ENCODE measurements at places on chromosomes 1 and 21. TPM values are rescaled to one million over a fixed set of nuclear protein-coding genes. Genes with fewer than 3 reads are reported as not detected.

- no peak for DNase-seq
These were observed 1.2 kb downstream of the OR2T1 start for GRCh38 chr1:248404024-248404423.

DNA sequence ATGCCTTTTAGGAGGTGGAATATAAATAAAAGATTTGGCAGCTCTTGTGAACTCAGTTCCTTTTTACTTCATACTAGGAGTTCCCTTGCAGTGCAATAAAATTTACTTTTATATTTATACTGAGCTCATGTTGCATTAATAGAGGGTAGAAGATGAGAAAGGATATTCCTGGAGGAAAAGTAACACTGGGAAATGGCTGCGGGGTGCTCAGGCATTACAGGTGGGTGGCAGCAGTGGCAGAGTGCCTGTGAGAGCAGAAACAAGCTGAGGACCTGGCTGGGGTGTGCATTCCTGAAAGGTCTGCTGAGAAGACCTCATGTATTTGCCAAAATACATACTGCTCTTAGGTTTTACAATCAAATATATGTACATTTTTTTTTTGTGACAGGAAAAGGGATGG, 126.9 kb downstream of the COQ8A start:
- no peak for DNase-seq

DNA sequence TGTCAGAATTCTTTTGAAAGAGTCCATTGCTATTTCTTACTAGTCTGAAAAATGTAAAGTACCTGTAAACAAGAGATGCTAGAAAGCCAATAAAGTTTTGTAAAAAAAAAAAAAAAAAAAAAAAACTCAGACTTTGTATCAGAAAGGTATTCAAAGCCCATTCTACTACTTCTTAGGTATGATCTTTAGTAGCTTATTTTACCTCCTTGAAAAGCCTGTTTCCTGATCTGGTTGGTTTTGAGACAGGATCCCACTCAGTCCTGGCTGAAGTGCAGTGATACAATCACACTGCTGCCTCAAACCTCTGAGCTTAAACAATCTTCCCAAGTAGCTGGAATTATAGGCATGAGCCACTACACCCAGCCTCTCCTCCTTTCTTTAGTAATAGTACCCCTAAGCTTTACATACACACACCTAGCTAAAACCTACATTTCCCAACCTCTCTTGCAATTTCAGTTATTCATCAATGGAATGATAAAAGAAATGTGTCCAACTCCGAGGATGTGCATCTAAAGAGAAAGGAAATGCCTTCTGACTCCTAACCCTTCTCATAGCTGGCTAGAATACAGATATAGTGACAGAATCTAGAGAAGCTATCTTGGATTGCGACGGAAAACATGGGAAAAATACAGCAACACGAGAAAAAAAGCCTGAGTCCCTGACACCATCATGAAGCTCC, 30.6 kb downstream of the EPS15 start:
- DNase-seq = no peak

DNA sequence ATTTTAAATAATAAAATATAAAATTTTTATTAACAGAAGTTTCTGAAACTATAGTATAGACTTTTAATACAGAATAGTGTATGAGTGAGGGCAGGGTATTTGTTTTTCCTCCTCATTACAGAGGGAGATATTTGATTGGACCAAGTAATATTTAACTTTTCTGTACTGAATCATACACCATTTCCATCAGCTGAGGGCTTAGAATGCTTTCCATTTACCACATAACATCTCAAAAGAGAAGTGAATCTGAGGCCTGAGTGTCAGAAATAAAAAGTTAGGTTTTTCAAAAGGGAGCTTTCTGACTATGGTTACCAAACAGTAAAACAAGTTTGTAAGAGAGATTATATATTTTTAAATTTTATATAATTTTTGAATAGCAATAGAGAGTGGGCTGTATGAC, 29.5 kb downstream of the TLCD4 start:
- DNase-seq = no peak

The DNASE2B gene
- total RNA-seq = not detected

The LCE2A gene
- not detected for total RNA-seq
